Gastroesophageal sphincter (tissue), 4 donors: ENCODE measurements at places on chromosomes 12 and 14. TPM values are rescaled to one million over a fixed set of nuclear protein-coding genes. Genes with fewer than 3 reads are reported as not detected.
A peak's percentile ranks its signal among the peaks of the same experiment; 100 is the strongest.

The NRXN3 gene
- 113 TPM for total RNA-seq

The CCDC197 gene
- total RNA-seq = not detected

The DENND5B gene
- total RNA-seq = 40.8 TPM

The GPR84 gene
- total RNA-seq = not detected

The RASSF8 gene
- 93.2 TPM for total RNA-seq

The SELPLG gene
- 12.4 TPM for total RNA-seq

The VWF gene
- 116 TPM for total RNA-seq

The MGP gene
- 706 TPM for total RNA-seq

The HOXC6 gene
- not detected for total RNA-seq

The LALBA gene
- not detected for total RNA-seq

GRCh38 chr12:70609739-70610491, 27.3 kb downstream of the PTPRB start:
- ATAC-seq = peak; percentile 76

GRCh38 chr12:9041321-9041720, 52.0 kb downstream of the KLRG1 start:
- no peak for ATAC-seq

GRCh38 chr14:54503486-54503885, 6.2 kb upstream of the CGRRF1 start:
- ATAC-seq = no peak

DNA sequence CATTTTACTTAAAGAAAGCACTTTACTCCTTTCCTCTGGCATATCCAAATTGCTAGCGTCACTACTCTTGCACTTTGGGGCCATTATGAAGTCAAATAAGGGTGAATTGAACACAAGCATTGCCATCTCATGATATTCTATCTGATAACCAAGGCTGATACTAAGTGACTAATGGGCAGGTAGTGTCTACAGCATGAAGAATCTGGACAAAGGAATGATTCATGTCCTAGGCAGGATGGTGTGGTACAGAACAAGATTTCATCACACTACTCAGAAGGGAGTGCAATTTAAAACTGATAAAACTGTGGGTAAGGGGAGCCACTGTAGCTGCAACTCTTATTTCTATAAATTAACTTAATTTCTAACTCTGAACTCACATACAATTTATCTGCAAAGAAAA, 7.7 kb upstream of the SLC6A15 start:
- ATAC-seq = no peak

DNA sequence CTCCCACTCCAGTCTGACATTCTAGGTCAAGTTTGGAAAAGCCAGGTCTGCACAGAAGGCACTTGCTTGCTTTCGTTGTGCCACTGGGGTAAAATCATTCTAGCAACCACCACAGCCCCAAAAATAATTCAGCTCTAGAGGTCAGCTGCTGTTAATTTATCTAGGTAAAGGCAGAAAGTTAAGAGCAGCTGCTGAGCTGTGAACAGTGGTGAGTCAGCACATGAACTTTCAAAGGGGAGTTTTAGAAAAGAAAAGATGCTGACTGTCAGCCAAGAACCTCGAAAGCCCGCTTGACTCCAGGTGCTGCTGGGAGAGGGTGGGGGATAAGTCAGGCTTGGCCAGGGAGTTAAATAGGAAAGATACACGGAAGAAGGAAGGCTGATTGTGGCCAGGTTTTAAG, 12.7 kb downstream of the CCDC197 start:
- no peak for ATAC-seq

DNA sequence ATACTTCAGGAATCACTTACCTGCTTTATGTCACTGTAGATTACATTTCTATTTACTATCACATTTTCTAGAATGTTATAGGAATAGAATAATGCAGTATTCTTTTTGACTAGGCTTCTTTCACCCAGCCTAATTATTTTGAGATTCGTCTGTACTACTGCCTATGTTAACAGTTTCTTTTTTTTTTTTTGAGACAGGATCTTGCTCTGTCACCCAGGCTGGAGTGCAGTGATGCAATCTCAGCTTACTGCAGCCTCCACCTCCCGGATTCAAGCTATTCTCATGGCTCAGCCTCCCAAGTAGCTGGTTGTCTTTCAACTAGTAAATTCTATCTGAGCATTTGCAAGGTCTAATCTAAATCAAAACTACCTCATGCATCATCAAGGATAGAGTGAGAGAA, 6.4 kb downstream of the OR6C6 start:
- no peak for ATAC-seq

DNA sequence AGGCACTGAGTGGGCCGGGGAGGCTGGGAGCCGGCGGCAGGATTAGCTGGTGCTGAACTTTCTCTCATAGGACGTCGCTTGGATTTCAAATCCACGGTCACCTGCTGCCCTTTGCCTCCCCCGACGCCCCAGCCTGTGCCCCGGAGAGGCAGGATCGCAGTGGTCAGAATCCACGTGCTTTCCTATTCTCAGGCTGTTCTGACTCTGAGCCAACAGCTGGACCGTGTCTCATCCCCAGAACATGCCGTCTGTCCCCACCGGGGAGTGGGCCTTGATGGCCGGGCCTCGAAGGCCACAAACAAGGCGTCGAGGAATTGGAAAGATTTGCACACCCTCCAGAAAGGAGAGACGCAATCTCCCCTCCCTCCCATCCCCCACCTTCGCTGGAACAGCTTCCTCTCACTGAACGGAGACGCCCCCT, 18.5 kb upstream of the MLXIP start:
- ATAC-seq = no peak

GRCh38 chr14:78758333-78758732, 588.2 kb downstream of the NRXN3 start:
- no peak for ATAC-seq

DNA sequence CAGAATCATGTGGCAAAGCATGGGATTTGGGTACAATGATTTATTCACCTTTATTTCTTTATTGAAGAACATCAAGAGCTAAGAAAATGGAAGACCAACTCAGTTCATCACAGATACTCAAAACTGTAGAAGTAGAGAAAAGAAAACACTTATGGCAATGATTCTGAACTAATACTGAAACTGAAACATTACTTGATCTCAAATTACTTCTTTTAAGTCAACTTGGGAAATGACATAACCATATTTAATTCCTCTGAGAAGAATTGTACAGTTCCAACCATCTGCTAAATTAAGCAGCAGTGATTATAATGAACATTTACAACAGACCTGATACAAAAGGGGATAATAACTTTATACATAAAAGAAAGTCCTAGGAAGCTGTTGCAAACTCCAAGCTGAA, 466.5 kb downstream of the TMTC2 start:
- no peak for ATAC-seq

GRCh38 chr12:6092784-6093722, 31.4 kb downstream of the VWF start:
- ATAC-seq = peak; percentile 84

DNA sequence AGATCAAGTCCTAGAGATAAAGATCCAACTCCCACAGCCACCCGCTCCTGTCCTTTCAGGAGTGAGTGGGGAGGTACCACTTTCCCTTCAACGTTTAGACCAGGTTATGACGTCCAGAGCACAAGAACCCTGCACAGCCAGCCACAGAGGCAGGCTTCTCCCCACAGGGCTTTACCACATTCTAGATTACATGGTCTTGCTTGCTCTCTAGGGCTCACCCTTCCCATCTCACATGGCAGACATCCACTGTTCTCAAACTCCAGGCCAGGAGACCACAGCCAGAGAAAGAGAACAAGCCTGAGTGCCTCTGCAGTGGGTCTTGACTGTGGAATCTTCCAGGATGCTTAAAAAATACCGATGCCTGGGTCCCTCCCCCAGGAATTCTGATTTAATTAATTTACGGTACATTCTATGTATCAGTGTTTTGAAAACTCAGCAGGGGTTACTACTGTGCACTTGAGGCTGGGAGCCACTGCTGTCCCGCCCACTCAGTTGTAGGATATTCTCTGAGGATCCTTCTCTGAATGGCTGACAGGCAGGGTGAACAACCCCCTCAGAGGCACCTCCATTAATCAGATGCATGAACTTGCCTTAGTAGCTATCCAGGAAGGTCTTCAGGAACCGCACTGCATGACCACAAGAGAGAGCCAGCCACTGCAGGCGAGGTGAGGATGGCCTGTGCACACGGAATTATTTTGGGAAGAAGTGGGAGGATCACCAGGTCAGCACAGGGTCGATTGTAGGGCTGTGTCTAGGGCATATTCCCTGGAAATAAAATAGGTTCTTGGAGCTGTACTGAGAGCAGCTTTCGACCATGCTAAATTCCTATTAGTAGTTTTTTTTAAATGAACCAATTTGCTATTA, 21.5 kb upstream of the SOCS2 start:
- no peak for ATAC-seq

GRCh38 chr14:101882141-101882935, 82.0 kb upstream of the DYNC1H1 start:
- no peak for ATAC-seq

- no peak for ATAC-seq
Observed at GRCh38 chr12:93980711-93981110, 167.7 kb upstream of the PLXNC1 start.

- ATAC-seq = no peak
Observed at GRCh38 chr14:94532447-94532846, 23.2 kb upstream of the SERPINA12 start.

- no peak for ATAC-seq
Observed at GRCh38 chr12:79634957-79635471, 55.8 kb downstream of the PAWR start.

DNA sequence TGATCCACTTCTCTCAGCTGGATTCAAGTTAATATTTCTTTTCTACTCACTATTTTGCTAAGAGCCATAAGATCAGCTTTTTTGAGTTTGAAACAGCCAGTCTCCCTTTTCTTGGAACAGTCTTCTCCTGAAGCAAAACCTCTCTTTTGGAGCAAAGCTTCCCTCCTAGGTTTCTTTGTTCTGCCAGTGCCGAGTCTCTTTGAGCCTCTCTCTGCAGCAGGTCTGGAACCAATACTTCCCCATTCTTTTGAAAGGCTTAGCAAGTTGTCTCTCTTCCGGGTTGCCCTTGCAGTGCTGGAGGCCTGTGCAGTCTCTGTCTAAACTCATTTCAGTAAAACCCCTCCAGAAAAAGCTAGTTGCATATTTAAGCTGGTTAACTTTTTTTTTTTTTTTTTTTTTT, 454.8 kb downstream of the NOVA1 start:
- ATAC-seq = no peak

- ATAC-seq = no peak
Observed at GRCh38 chr14:59093902-59094301, 94.6 kb upstream of the DAAM1 start.

- ATAC-seq = no peak
Observed at GRCh38 chr14:37114002-37114401, 58.4 kb downstream of the SLC25A21 start.

DNA sequence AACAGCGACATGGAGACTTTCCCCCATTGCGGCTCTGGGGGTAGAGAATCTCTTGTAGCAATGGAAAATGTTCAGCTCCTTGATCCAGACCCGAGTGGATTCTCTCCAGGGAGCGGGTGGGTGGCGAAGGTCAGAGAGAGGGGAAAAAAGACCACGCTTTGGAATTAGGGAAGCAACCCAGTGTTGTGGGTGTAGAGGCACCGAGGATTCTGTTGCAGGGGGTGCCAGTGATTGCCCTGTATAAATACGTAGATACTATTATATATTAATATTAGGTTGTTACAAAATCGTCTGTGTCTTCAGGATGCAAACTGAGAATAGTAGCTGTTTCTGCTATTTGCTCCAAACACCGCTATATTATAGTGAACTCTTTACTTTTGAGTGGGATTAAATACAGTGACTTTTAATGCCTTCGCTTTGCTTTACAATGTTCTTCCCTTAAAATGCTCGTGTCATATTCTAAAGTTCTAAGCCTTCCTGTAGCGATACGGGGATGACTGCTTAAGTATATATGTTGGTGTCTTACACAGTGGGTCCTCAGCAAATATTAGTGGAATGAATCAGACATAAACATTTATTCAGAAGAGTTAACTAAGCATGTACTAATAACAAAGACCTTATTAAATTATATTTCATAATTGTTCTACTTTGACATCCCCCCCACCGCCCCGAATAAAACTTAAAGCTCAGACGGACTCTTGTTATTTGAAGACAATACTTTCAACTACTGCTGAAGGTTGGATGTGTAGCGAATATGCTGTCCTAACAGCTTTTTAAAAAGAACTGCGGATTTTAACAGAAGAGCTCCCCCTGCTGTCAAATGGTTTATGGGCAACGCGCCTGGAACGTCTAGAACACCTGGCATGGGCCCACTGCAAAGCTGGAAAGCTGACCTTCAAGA, 136.4 kb upstream of the KRAS start:
- peak; percentile 21 for ATAC-seq

- ATAC-seq = no peak
Observed at GRCh38 chr14:104115131-104115600, 23.2 kb upstream of the KIF26A start.

GRCh38 chr12:101299346-101299745, 19.4 kb downstream of the UTP20 start:
- ATAC-seq = no peak

DNA sequence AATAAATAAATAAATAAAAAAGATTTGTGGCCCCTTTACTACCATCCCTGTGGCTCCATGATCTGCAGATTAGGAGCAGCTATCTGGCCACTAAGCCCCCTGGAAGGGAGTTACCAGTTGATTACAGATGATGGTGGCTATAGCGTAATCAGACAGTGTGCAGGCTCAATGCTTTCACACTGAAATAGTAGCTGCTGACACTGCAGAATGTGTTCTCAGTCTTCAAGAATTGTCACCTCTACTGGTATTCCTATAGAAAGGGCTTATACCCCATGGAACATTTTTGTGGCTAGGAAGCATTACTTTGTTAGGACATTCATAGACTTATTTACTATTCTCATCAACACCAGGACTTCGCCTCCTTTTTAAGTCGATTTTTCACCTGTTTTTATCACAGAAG, 30.9 kb downstream of the DCAF4 start:
- no peak for ATAC-seq

- no peak for ATAC-seq
Observed at GRCh38 chr14:76007379-76007778, 21.8 kb downstream of the IFT43 start.

DNA sequence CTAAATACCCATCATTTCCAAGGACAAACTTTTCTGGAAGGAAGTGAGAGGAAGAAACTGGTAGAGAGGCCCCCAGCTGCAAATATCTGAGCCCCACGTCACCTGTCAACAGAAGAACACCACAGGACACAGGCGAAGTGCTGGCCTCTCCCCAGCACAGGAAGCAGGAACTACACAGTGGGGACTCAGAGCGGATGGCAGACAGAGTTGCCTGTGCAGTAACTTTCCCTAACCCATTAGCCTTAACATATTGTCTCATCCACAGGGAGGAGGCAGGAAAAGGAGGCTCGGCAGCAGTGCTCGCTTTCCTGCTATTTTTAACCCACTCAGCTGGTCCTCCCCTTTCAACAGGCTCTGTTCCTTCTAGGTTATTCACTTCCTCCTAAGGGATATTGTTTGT, 111.5 kb upstream of the TMPO start:
- ATAC-seq = no peak

DNA sequence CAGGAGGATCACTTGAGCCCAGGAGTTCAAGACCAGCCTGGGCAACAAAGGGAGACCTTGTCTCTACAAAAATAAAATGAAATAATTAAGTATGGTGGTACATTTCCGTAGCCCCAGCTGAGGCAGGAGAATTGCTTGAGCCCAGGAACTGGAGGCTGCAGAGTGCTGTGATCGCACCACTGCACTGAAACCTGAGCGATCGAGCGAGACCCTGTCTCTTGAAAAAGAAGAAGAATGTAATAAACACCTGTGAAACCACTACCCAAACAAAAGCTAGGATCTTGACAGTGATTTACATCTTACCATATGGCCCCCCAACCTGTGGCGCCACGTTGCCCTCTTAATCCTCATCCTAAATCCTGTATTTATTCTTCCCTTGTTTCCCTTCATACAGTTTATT, 5.7 kb upstream of the DTX1 start:
- ATAC-seq = no peak
